Activated CD4-positive, alpha-beta T cell treated with anti-CD3 and anti-CD28 coated beads for 36 hours (primary cell): ENCODE measurements at places on chromosomes 6 and 20. TPM values are rescaled to one million over a fixed set of nuclear protein-coding genes. Genes with fewer than 3 reads are reported as not detected.

ASIP gene
- not detected for total RNA-seq

CALHM4 gene
- not detected for total RNA-seq

FRMD1 gene
- not detected for total RNA-seq

UBE3D gene
- 7.1 TPM for total RNA-seq

PRRC2A gene
- 255 TPM for total RNA-seq

EDN3 gene
- 0.11 TPM for total RNA-seq

BICRAL gene
- total RNA-seq = 11.5 TPM

METTL24 gene
- not detected for total RNA-seq

RAB44 gene
- not detected for total RNA-seq
